ENCODE measurements at places on chromosomes 13 and 19. TPM values are rescaled to one million over a fixed set of nuclear protein-coding genes. Genes with fewer than 3 reads are reported as not detected.

DHDH gene
- not detected for total RNA-seq

GRCh38 chr13:90084684-90085290, 1262.7 kb upstream of the MIR17HG start:
- no peak for DNase-seq

GRCh38 chr13:91278888-91279287, 68.6 kb upstream of the MIR17HG start:
- no peak for DNase-seq

DNA sequence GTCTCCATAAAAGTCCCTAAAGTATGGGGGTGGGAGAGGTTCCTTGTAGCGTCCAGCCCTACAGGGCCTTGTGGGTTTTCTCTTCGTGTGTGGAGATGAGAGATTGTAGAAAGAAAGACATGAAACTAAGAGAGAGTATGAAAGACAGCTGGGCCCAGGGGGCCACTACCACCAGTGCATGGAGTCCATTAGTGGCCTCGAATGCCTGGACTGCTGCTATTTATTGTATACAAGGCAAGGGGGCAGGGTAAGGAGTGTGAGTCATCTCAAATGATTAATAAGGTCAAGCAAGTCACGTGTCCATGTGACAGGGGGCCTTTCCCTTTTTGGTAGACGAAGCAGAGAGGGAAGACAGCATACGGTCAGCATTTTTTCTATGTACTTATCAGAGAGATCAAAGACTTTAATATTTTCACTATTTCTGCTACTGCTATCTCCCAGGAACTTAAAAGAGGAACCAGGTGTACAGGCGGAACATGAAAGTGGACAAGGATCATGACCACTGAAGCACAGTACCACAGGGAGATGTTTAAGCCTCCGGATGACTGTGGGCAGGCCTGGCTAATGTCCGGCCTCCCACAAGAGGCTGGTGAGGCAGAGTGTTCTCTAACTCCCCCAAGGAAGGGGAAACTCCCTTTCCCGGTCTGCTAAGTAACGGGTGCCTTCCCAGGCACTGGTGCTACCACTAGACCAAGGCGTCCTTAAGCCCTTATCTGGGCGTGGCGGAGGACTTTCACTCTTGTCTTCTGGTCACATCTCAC, 25.5 kb downstream of the FGF21 start:
- DNase-seq = peak; percentile 45

GRCh38 chr19:17424743-17425365, 5.0 kb downstream of the MVB12A start:
- DNase-seq = peak; percentile 16

All from fibroblast of the aortic adventitia (primary cell).